ENCODE measurements at places on chromosomes 1 and 21.

DNA sequence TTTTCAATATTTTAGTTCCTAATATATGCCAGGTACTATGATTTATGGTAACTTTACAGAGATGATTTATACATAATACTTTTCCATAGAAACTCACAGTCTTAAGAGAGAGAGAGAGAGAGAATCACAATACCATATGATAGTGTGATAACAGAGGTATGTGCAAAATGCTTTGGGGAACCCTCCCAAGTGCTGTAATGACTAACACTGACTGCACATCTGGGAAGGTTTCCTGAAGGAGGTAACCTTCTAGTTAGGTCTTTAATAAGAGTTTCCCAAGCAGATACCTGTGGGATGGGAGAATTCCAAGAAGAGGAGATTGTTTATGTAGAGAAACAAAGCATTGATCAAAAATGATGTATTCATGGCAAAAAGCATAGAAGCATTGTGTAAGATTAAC is 34.6 kb upstream of the PIGC start:
- no peak for DNase-seq

DNA sequence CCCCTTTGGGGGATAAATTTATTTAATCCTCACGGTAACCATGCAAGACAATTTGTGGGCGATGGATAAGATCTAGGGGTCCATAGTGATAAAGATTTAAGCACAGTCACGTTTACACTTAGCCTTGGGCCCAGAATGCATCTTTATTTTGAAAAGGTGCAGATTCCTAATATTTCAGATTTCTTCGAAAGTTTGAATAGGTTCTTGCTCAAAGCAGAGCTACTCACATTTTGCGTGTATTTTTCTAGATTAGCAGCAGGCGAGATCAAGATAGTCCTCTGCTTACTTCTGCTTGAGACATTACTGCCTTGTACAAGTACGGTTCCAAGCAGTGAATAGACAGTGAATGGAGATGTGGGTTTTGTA is 647 bp downstream of the TSEN15 start:
- no peak for DNase-seq

- no peak for DNase-seq
Observed at GRCh38 chr1:6612641-6613360, 730 bp upstream of the PHF13 start.

DNA sequence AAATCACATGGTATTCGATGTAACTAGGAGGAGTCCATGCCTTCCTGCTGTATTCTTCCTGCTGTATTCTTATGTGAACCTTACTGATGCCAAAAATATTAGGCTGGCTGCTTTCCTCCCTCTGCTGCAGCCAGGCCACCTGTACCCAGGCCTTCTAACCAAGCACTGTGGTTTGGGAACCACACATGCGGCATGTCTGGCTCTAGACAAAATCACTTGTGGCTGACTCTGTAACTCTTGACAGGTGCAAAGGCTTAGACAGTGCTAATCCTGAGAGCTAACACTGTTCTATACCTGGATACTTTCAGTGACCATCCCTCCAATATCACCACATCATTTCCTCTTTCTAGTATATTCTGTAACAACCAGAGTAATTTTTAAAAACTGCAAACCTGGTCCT is 67.7 kb downstream of the PCP4 start:
- no peak for DNase-seq

- peak; percentile 9 for DNase-seq
Observed at GRCh38 chr1:94020764-94021579, 100.0 kb downstream of the ABCA4 start.

DNA sequence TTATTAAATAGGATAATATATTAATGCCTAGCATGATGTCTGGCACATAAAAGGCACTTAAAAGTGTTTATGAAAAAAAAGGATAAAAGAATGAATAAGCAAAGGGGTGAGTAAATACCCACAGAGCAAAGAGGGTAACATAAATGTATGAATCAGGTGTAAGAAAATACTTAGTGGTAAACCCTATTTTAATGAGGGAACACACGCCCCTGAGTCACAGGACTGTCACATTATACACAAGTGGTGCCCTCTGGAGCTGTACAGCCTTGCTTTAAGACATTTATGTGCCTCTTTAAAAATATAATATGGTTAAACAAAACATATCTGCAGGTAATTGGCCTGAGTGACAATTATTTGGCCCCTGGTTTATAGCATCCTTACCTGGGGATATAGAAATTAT is 78.1 kb upstream of the PTBP2 start:
- no peak for DNase-seq

DNA sequence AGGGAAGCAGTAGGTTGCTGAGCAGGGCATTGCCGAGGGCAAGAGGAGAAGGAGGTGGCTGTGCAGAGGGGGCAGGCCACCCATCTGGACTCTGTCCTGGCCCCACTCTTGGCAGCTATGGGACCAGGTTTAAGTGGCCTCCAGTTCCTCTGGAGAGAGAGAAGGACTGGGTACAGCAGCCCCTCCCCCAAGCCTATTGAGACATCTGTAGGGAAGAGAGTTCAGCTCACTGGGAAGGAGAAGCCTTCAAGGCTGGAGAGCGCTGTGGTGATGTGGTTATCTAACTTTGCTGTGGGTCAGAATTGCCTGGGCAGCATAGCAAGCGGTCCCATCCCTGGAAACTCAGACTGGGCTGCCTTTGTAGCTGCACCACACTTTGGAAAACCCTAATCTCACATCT is 93.9 kb downstream of the KCNJ15 start:
- no peak for DNase-seq

- no peak for DNase-seq
Observed at GRCh38 chr1:48943393-48943792, 166.7 kb upstream of the BEND5 start.

GRCh38 chr1:96059736-96060135 is 661.8 kb upstream of the PTBP2 start:
- DNase-seq, result no peak

DNA sequence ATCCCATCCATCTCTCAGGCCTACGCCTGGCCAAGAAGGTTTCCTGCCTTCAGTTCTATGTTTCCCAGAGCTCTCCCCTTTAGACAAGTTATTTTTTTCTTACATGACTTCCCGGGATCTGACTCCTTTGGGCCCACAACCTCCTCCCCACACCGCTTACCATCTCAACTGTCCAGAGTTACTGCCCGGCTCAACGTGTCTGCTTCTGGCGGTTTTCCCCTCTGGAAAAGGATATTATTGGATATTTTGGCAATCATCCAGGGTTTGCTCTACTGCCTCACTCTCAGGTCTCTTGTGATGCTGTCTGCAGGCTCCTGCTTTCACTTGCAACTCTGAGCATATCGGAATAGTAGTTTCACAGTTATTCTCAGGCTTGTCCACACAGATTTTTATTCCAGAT is 318.2 kb upstream of the CAMK1G start:
- DNase-seq, result no peak
